ENCODE measurements at places on chromosomes 12 and 14.
A peak's percentile ranks its signal among the peaks of the same experiment; 100 is the strongest.

DNA sequence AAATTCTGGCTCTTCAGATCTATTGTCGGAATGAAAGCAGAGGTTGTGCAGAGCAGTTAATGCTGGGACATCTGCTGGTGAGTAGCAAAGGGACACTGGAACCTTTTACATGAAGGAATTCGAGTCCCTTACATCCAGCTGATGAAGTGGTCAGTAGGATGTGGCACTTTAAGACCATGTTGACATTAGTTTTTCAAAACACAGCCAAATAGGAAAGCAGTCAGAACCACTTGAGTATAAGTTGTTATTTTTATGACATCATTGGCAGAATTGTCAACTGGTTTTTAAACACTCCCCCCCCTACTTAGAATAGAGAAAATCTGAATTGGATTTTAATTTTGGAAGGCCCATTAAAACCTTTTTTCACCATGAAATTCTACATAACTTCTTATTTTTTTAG lies 46.8 kb upstream of the AMN start:
- no peak for DNase-seq

DNA sequence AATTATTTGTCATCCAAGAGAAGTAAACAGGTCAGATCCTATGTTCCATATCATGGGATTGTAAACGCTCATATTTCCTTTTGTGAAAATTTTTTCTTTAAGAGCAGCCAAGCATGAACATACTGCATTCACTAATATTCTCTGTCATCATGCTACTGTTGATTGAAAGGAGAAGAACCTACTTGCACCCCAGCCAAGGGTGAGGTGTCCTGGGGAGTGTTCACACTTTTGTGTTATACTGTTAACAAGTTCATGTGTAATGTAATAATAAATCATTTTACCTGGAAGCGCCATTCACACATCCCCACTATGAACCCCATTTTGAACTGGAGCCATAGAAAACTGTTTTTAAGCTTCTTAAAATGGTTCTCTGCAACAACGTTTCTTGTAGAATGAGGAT lies 53.6 kb downstream of the HMGA2 start:
- no peak for DNase-seq

DNA sequence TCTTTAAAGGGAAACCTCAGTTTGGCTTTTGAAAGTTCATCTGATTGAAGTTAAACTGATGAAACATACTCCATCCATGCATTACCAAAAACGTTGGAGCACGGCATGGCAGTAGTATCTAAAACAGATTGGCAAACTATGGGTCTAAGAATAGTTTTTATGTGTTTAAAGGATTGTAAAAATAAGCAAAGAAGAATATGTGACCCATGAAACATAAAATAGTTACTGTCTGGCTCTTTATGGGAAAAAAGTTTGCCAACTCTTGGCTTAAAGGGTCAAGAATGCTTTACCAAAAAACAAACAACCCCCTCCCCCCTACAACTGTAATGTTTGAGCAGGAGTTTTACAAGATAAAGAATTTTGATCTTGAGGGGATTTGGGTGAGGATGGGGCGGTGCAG lies 32.6 kb downstream of the TRAF3 start:
- no peak for DNase-seq

DNA sequence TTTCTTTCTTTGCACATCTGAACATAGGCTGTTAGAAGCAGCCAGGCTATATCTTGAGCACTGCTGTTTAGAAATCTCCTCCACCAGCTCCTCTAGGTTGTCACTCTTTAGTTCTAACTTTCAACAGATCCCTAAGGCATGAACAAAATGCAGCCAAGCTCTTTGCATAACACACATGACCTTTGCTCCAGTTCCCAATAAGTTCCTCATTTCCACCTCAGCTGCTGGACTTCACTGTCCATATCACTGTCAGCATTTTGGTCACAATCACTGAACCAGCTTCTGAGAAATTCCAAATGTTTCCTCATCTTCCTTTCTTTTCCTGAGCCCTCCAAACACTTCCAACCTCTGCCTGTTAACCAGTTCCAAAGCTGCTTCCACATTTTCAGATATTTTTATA lies 27.6 kb upstream of the C14orf132 start:
- no peak for DNase-seq

DNA sequence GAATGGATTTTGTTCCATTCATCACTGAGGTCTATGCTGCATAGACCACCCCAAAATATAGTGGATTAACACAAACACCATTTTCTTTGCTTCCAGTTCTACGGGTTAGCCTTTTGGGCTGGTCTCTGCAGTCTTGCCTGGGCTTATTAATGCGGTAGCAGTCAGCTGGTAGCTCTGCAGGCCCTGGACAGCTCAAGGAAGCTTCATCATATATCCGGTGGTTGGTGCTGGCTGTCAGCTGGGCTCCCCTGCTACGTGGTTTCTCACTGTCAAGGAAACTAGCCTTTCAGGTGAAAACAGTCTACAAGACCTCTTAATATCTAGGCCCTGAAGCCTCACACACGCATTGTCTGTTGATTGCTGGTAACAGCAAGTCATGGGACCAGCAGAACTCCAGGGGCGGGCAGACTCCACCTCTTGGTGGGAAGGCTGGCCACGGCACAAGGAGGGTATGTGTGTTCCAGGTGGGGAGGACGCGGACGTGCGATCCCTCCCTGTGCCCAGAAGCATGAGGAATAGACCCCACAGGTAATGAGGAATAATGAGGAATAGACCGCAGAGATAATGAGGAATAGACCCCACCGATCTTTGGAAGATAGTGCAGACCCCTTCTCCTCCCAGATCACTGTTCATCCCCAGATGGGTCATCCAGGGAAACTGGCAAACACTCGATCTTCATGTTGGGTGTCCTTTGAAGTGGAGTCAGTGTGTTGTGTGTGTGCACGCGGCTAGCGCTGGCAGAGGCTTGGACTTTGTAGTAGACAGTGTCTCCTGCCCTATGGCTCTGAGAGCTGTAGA lies 13.3 kb downstream of the TSPAN9 start:
- no peak for DNase-seq

DNA sequence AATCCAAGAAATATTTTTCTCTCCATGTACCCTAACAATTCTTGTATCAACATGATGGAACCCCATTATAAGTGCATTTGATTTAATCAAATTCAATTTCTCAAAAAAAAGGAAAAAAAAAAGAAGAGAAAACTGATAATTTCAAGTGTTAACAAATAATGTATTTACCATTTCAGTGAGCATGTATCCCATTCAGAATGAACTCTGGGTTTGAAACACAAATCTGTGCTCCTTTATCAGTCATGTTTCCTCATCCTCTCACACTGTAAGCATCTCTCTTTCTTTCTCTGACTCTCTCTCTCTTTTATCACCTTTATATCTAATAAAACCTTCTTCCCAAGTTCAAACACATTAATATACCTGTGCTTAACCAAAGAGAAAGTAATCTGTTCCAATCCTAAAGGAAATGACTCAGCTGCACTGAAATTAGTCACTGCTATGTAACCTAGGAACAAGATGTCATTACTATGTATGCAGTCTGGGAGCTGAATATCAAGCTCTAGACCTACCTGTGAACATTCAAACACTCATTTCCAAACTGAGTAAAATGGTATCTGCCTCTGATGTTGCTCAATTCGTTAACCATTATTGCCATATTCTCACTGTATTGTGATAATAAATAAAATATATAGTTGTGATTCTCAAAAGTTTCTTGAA lies 135.0 kb upstream of the LRIG3 start:
- peak; percentile 96 for DNase-seq

- no peak for DNase-seq
These were observed 41.5 kb downstream of the SPPL3 start for GRCh38 chr12:120862664-120863063.

DNA sequence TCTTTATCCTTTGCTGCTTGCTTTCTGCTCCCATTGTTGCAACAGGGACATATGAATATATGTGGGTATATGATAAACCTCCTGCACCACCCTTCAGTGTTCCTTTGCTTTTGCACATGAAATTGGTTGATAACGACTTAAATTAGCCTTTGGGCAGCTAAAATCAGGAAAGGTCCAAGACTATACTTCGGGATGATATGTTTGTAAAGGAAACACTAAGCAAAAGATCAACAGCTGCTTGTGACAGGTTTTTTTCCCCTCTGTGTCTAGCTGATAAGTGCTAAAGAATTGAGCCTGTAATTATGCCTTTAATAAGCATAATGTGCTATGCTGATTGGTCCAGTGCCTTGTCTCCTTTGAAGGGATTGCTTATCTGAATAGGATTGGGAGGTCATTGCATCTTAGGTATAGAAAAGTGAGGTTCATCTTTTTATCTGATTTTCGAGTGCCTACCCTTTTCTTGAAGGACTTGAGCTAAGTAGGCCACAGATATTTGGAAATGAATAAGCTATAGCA lies 59.4 kb downstream of the PPHLN1 start:
- no peak for DNase-seq

DNA sequence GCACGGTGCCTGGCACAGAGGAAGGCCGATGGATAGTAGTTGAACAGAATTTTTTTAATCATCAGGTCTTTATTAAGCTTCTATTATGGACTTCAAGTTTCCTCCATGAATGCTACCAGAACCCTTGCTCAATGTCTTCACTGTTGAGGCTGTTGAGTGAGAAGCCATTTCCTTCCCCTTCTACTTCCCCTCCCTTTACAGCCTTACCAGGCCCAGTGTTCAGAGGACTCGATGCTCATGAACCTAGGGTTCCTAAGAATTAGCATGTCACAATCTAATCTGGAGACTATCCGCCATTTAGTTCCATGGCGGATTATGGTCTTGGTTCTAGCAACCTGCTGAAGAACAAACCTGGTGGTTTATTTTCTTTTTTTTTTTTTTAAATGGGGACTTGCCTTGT lies 17.7 kb downstream of the ETV6 start:
- DNase-seq: no peak

GRCh38 chr12:53991077-53991460 lies 6.1 kb downstream of the HOXC10 start:
- no peak for DNase-seq

- no peak for DNase-seq
These were observed 23.6 kb downstream of the ABCB9 start for GRCh38 chr12:122942637-122943036.

- no peak for DNase-seq
These were observed 4.7 kb downstream of the ZDHHC17 start for GRCh38 chr12:76768576-76768975.

GRCh38 chr12:5083955-5084849 lies 40.5 kb downstream of the KCNA5 start:
- DNase-seq: no peak

DNA sequence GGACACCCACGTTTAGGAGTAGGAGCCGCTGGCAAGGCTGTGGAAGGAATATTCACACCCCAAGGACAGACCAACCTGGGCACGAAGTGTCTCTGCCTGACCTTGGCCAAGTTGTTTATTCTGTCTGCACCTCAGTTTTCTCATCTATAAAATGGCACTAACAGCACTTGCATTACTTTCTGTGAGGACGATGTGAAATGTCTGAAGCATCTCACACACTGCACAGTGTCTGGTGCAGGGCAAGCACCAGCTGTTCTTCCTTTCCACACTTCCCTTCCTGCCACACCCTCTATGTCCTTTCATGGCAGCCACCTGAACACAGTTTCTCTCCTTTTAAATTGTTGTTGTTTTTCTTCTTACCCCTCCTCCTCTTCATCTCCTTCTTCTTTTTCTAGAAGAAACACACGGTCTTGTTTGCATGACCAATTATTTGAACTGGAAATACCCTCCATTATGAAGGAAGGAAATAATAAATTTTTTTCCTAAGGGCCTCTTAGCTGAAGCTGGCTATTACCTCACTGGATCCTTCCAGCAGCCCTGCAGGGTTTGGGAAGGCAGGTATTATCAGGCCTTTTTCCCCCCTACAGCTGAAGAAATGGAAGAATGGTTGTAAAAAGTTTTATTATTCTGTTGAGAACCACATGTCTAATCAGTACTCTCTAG lies 42.9 kb upstream of the ATP23 start:
- DNase-seq: no peak

DNA sequence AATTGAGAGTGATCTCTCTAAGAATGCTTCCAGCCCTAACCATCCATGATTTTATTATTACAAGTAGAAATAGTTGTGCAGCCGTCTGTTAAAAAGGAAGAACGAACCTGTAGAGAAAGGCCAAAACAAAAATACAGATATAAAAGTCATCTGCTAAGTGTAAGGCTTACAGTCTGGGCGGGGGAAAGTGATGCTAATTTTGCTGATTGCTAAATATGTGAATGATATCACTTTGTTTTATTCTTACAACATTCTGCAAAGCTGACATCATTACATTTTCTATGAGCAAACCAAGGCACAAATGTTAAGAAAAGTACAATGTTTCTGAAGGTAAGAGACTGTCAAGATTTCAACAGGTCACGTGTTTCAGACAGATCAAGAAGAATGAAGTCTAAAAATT lies 101.5 kb upstream of the RAP1B start:
- DNase-seq: no peak

DNA sequence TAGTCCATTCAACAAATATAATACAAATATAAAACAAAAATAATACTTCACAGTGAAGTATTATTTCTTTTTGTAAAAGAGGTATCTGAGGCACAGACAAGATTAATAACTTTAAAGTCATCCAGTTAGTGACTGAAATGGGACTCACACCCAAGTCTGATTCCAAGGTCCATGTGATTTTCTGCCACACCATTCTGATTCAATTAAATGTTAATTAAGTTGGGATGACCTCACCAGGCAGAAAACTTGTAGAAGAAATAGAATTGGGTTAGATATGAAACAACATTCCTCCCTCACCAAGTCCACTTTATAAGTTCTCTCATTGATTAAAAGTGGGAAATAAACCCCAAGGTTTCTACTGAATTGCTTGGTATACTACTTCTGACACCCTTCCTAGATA lies 34.4 kb downstream of the DIO2 start:
- no peak for DNase-seq

- DNase-seq: no peak
These were observed 225.8 kb upstream of the SOX5 start for GRCh38 chr12:24175284-24175683.

GRCh38 chr12:83471341-83471740 lies 784.6 kb downstream of the TMTC2 start:
- DNase-seq: no peak

DNA sequence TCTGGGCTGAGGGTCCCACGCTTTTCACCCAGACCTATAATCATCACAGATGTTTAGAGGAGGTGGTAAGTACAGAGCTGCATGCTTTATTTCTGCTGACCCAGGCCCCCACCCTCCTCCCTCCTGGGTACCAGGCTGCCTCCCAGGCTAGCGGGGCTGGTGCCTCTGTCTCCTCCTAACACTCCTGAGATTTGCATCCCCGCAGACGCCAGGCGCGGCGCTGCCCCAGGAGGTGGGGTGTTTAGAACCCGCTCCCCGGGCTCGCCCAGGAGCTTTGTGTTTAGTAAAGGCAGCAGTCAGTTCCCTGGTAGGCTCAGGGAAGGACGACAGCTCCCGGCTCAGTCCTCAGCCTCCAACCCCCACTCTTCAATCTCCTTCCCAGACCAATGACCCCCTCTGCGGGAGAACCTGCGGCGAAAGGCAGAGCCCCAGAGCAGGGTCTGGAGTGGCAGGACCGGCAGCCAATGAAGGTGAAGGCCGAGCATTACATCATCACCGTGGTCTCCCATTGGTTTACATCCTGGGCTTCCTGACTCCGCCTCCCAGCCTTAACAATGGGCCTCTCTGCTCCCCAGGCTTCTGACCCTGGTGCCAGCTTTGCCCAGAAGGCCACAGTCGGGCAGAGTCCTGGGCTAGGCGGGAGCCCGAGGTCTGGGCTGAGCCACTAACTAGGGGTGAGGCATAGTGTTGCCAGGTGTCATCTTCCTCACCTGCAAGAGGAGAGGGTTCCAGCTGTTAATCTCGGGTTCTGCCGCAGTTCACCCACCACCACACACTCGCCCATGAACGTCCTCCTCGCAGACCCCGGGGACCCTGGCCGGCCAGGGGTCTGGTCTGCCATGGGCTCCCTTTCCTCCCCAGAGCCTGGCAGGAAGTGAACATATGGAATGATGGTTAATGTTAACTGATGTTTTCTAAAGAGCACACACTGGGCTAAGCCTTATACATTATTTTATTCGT lies 57.5 kb downstream of the CALM1 start:
- DNase-seq: peak; percentile 20

- no peak for DNase-seq
These were observed 270.3 kb upstream of the AMIGO2 start for GRCh38 chr12:47350062-47350408.

Measured in SW 1271 (cell line).